ENCODE measurements at places on chromosomes 16 and 17. TPM values are rescaled to one million over a fixed set of nuclear protein-coding genes. Genes with fewer than 3 reads are reported as not detected.

The PDIA2 gene
- not detected for total RNA-seq

The ADAD2 gene
- total RNA-seq: not detected

The XYLT1 gene
- total RNA-seq: 1.3 TPM

The ACSM3 gene
- total RNA-seq: 2.4 TPM

The RAPGEFL1 gene
- 14.9 TPM for total RNA-seq

The NPIPB9 gene
- 8.5 TPM for total RNA-seq

GRCh38 chr17:43434902-43435319 is 36.1 kb downstream of the ARL4D start:
- H3K27ac ChIP-seq: no peak overlapping the region
- DNase-seq: no peak
- H3K4me1 ChIP-seq: peaks cover 19% of the 10 kb centered on the region
- H3K4me3 ChIP-seq: no peak overlapping the region

- no peaks in the 10 kb centered on the region for H3K36me3 ChIP-seq
- peaks cover 79% of the 10 kb centered on the region for H3K27me3 ChIP-seq
- H3K4me3 ChIP-seq: no peak overlapping the region
- no peaks in the 10 kb centered on the region for H3K4me1 ChIP-seq
- no peak overlapping the region for H3K27ac ChIP-seq
- DNase-seq: no peak
These were observed 30.4 kb downstream of the ENGASE start for GRCh38 chr17:79104898-79105600.

DNA sequence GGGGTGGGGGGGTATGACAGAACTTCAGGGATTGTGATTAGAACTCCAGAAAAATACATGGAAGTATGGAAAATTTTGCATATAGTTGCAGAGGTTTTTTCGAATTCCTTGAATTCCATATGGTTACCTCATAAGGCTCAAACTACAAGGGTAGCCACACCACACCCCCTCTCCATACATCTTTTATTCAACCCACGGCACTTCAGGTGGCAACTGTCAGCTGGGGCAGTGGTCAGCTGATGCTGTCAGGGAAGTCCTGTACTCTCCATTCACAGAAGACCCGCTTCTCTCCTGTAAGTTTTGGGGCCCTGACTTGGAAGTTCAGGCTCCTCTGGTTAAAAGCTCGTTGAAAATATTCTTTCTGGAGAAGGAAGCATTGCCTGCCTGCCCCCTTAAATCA is 57.5 kb upstream of the CLEC19A start:
- no peak overlapping the region for H3K27ac ChIP-seq
- peaks cover 5% of the 10 kb centered on the region for H3K4me1 ChIP-seq

DNA sequence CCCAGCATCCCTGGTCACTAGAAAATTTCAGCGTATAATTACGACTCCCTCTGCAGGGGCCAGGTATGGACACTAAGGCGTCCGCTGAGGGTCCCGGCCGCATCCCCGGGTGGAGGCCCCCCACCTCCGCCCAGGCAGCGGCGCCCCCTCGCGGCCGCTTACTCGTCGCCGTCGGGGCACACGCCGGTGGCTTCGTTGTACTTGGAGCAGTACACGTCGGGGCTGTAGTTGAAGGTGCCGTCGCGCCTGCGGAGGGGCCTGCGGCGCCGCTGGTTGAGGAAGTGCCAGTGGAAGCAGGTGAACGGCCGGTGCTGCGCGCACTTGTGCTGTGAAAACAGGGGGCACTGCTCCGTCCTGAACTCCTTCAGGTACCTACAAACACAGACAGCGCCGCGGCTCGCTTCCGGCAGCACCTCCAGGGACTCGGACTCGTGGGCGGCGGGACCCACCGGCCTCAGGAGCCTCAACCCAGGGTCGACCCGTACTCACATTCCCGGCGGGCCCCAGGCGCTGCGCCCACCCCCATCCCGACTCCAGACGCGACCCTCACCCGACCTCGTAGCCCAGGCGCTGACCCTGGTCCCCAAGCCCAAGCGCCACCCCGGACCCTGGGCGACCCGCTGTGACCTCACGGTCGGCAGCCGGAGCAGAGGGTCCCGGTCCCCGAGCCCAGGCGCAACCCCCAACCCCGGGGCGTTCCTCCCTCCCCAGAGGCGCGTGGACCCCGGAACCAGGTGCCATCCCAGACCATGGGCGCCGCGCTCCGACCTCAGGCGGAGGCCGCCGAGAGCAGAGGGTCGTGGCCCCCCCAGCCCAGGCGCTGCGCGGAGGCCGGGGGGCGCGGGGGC is 596 bp downstream of the UNKL start:
- H3K36me3 ChIP-seq: no peaks in the 10 kb centered on the region
- H3K27me3 ChIP-seq: no peaks in the 10 kb centered on the region
- H3K4me3 ChIP-seq: peak overlapping the region; percentile 78
- peak; percentile 56 for DNase-seq
- H3K27ac ChIP-seq: peak overlapping the region; percentile 55
- H3K4me1 ChIP-seq: peaks cover 36% of the 10 kb centered on the region
